GM12865 (cell line): ENCODE measurements at places on chromosomes 12 and 14.

DNA sequence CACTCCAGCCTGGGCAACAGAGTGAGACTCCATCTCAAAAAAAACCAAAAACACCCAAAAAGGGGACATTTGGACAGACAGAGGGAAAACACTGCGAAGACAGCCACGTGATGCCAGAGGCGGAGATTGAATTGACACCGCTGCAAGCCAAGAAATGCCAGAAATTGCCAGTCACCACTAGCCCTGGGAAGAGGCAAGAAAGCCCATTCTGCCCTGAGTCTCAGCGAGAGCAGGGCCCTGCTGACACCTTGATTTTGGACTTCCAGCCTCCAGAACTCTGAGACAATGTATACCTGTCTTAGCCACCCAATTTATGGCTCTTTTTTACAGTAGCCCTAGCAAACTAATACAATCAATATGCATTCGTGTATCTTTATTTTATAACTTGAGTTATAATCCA lies 7.4 kb upstream of the IGFBP6 start:
- DNase-seq, result no peak

- DNase-seq, result no peak
Observed at GRCh38 chr12:131425112-131426075, 285.5 kb upstream of the SFSWAP start.

DNA sequence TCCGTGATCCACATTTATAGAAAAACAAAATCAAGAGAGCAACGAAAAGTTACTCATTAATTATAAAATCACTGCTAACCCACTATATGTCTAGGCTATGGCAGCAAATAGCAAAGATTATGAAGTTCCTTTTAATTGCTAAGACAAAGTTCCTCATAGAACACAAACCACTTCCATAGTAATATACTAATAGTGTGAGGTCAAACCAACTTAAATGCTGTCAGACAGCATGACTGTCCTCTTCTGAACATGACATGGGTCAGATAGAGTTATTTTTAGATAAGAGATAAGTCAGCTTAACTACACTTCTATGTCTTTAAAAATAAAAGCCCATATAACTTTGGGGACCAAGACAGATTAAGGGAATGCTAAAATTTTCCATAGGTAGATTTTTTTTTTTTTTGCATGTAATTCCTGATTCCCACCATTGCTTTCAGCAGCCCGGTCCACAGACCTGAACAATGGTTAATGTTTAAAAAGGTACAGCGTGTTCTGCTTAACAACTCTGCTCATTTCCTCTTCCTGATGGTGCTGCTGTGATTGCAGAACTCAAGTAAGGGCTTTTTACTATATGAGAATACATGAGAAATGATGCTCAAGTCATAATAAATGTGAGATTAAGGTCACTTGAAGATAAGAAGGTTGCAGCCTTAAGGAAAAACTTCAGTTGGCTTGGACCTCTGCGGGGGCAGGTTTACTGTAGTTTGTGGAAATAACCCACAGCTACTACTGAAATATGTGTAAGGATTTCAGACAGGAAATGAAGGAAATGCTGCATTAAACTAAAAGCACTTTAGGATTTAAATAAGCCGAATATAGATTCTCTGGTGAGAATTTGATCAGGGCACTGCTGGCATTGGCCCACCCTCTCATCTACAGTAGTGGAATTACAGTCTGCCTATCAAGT lies 37.7 kb upstream of the DUSP6 start:
- DNase-seq, result no peak

DNA sequence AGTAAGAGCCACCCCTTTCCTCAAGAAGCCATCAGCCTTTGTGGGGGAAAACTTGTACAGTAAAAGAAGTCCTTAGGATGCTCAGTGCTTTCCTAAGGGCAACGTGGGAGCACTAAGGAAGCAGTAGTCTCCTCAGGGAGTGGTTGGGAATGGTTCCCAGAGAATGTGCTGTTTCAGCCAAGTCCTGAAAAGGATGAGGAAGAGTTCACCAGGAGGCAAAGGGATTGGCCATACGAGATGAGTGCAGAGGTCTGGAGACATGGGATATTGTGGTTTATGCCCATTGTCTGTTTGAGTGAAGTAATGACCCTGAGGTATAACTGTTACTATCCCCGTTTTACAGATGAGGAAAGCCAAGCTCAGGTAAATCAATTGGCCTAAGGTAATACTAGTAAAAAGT lies 86.0 kb upstream of the ATF1 start:
- DNase-seq, result no peak

DNA sequence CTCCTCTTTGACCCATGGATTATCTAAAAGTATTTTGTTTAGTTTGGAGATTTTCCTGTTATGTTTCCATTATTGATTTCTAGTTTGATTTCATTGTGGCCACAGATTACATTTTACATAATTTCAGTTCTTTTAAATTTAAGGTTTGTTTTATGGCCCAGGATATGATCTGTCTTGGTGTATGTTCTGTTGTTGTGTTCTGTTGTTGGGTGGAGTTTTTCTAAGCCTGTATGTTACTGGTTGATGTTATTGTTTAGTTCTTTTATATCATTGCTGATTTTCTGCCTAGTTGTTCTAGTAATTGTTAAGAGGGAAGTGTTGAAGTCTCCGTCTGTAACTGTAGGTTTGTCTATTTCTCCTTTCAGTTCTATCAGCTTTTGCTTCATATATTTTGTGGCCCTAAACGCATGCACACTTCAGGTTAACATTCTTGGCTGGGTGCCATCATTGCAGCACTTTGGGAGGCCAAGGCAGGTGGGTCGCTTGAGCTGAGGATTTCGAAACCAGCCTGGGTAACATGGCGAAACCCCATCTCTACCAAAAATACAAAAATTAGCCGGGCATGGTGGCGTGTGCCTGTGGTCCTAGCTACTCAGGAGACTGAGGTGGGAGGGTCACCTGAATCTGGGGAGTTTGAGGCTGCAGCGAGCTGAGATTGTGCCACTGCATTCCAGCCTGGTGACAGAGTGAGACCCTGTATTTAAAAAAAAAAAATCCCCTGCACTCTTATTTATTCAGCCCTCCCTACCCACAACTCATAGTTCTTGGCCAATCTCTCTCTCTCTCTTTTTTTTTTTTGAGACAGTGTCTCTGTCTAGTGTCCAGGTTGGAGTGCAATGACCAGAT lies 28.1 kb upstream of the CFL2 start:
- DNase-seq, result no peak
